ENCODE measurements at places on chromosomes 11 and 22. TPM values are rescaled to one million over a fixed set of nuclear protein-coding genes. Genes with fewer than 3 reads are reported as not detected.

LRRC56 gene
- polyA plus RNA-seq = 0.44 TPM

CFAP300 gene
- polyA plus RNA-seq = 2.2 TPM

DNA sequence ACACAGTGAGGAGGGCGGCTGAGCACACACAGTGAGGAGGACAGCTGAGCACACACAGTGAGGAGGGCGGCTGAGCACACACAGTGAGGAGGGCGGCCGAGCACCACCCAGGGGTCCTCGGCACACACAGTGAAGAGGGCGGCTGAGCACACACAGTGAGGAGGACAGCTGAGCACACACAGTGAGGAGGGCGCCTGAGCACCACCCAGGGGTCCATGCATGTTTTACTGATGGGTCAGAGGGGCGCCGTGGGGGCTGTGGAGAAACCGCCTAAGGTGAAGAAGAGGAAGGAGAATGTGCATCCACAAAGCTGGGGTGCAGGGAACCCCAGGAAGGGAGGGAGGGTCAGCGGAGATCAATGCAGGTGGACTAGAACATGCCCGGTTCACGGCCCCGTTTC is 461.8 kb downstream of the BRD1 start:
- DNase-seq = no peak
- H3K4me3 ChIP-seq = no peak overlapping the region
- H3K27me3 ChIP-seq = no peaks in the 10 kb centered on the region
- no peaks in the 10 kb centered on the region for H3K36me3 ChIP-seq
- no peaks in the 10 kb centered on the region for H3K4me1 ChIP-seq
- H3K27ac ChIP-seq = no peak overlapping the region

DNA sequence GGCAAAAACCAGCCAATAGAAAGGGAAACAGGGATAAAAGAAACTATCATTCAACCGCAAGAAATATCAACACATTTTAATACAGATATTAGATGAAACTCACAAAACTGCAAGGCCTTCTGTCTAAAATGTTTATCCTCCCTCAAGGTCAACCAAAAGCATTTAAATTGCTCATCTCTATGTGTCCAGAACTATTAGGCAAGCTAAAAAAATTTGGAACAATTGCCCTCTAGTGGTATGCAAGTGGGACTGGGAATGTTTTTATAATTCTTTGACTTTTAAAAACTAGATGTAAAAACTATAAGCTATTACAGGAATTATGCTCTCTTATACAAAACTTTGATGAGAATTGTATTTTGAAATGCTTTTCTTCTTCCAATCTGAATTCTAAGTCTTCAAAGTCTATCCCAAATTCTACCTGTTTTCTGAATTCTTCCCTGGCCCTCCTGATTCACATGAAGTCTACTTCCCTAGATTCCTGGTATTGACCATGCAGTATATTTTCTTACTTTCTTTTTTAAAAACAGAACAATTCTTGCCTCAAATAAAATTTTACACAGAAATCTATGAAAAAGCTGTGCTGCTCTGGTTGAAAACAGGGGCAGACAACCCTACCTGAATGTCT is 4.9 kb downstream of the CWC15 start:
- H3K27me3 ChIP-seq = no peaks in the 10 kb centered on the region
- H3K4me1 ChIP-seq = peaks cover 5% of the 10 kb centered on the region
- peaks cover 23% of the 10 kb centered on the region for H3K36me3 ChIP-seq

GRCh38 chr11:19924311-19924710 is 211.7 kb downstream of the NAV2 start:
- no peak for DNase-seq
- no peaks in the 10 kb centered on the region for H3K27me3 ChIP-seq
- H3K36me3 ChIP-seq = no peaks in the 10 kb centered on the region

DNA sequence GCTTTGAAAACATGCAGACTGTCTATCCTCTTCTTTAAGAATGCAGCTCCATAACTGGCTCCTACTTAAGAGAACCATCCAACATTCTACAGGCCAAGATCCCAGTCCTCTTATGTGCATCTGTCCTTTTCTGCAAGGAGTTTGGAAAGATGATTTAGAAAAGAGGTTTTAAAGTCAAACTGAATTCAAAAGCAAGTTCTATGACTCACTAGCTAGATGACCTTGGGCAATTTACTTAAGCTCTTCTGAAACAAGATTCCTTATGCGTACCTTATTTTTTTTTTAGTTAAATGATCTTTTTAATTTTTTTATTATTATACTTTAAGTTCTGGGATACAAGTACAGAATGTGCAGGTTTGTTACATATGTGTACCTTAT is 29.2 kb downstream of the GUCY1A2 start:
- H3K27ac ChIP-seq = no peak overlapping the region
- H3K27me3 ChIP-seq = no peaks in the 10 kb centered on the region
- no peaks in the 10 kb centered on the region for H3K4me1 ChIP-seq
- H3K36me3 ChIP-seq = no peaks in the 10 kb centered on the region
- H3K4me3 ChIP-seq = no peak overlapping the region
- no peak for DNase-seq

- H3K4me1 ChIP-seq = peaks cover 9% of the 10 kb centered on the region
- no peak overlapping the region for H3K27ac ChIP-seq
- no peaks in the 10 kb centered on the region for H3K27me3 ChIP-seq
- H3K36me3 ChIP-seq = peaks cover 23% of the 10 kb centered on the region
Measured at GRCh38 chr22:50567721-50568252, 5.1 kb upstream of the SYCE3 start.

DNA sequence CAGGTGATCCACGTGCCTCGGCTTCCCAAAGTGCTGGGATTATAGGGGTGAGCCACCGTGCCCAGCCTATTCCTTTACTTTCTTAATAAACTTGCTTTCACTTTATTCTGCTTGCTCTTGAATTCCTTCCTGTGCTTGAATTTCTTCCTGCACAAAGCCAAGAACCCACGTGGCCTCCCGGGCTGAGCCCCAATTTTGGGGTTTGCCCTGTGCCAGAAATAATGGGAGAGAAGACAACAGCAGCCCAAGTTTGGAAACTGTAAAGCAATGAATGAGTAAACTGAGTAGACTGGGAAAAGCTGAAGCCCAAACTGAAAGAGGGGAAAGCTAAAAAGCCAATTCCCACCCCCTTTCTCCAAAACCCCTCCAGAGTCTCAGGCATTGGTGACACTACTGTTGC is 136.4 kb downstream of the NECTIN1 start:
- no peaks in the 10 kb centered on the region for H3K36me3 ChIP-seq
- no peak overlapping the region for H3K27ac ChIP-seq

GRCh38 chr11:76700177-76701100 is 29.9 kb upstream of the LRRC32 start:
- H3K4me3 ChIP-seq = no peak overlapping the region
- H3K4me1 ChIP-seq = no peaks in the 10 kb centered on the region
- H3K36me3 ChIP-seq = no peaks in the 10 kb centered on the region
- no peak overlapping the region for H3K27ac ChIP-seq

DNA sequence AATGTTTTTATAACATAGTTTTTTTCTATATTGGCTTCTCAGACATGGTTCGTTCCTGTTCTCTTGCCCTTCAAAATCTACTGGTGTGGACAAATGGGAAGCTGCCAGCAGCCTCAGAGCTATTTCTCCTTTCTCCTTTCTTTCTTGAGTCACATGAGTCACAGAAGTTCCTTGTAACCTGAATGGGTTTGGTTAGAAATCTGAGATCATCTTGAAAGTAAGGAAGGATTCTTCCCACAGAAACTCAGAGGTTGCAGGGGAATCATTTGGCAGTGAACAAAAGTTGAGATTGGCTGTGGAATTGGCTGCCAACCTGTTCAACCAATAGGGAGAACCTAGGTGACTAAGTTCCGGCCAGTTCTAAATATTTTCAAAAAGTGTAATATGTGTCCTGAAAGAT is 12.5 kb downstream of the PLET1 start:
- no peaks in the 10 kb centered on the region for H3K36me3 ChIP-seq
- H3K27ac ChIP-seq = no peak overlapping the region
- DNase-seq = no peak
- H3K27me3 ChIP-seq = no peaks in the 10 kb centered on the region

DENND5A gene
- polyA plus RNA-seq = 44.6 TPM

SCO2 gene
- 4.3 TPM for polyA plus RNA-seq

NXPE4 gene
- polyA plus RNA-seq = not detected

DNA sequence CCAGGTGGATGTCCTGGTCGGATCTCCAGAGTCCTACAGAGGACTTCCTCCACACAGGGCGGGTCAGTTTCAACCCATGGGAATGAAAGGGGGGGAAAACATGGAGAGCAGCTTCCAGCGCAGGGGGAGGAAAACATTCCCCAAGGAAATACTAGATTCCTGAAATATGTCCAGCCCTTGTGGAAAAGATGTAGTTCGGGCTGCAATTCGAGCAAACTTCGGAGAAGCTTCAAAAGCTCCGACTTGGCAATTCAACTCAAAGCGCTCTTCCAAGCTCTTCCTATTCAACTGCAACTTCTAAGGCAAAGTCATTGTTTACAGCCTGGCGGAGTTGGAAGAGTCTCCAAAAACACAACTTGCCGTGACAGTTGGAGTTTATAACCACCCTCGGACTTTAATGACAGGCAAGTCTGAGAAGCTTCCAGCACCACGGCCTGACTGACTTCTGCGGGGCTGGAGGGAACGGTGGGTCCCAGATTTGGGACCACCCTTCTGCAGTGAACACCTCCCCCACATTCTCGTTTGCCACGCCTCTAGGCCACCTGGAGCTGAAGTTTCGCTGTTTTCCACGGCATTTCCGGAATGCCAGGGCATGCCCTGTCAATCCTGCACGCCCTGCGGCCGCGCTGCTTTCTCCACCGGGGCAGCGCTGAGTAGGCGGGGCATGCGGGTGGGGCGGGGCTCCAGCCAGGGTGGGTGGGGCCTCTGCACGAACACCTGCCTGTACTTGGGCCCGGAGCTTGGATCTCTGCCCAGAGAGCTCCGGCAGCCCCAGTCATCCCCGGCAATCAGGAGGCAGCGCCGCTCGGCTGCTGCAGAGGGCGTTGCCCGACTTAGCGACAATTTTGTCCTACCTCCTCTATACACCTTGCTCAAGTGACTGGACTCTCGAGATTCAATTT is 49.0 kb upstream of the BIRC3 start:
- peak overlapping the region; percentile 37 for H3K4me3 ChIP-seq
- no peaks in the 10 kb centered on the region for H3K27me3 ChIP-seq
- peak overlapping the region; percentile 88 for H3K27ac ChIP-seq
- peaks cover 32% of the 10 kb centered on the region for H3K4me1 ChIP-seq

YPEL4 gene
- not detected for polyA plus RNA-seq

GRCh38 chr11:84212468-84213390 is 926.6 kb upstream of the CCDC90B start:
- no peak for DNase-seq
- no peaks in the 10 kb centered on the region for H3K4me1 ChIP-seq
- H3K36me3 ChIP-seq = no peaks in the 10 kb centered on the region

GRCh38 chr11:112770487-112770886 is 190.7 kb upstream of the NCAM1 start:
- no peak for DNase-seq
- H3K27ac ChIP-seq = no peak overlapping the region
- H3K27me3 ChIP-seq = no peaks in the 10 kb centered on the region
- no peaks in the 10 kb centered on the region for H3K4me1 ChIP-seq

- no peak overlapping the region for H3K4me3 ChIP-seq
- H3K27me3 ChIP-seq = no peaks in the 10 kb centered on the region
- DNase-seq = no peak
- H3K4me1 ChIP-seq = peaks cover 4% of the 10 kb centered on the region
- no peaks in the 10 kb centered on the region for H3K36me3 ChIP-seq
Measured at GRCh38 chr11:128379587-128380580, 207.5 kb downstream of the ETS1 start.

- no peaks in the 10 kb centered on the region for H3K4me1 ChIP-seq
- no peaks in the 10 kb centered on the region for H3K27me3 ChIP-seq
- no peak overlapping the region for H3K27ac ChIP-seq
- no peak for DNase-seq
Measured at GRCh38 chr22:48147404-48147803, 1385.0 kb downstream of the TBC1D22A start.

ALDH3B2 gene
- polyA plus RNA-seq = 1.1 TPM

- H3K36me3 ChIP-seq = no peaks in the 10 kb centered on the region
- H3K27me3 ChIP-seq = no peaks in the 10 kb centered on the region
- no peak overlapping the region for H3K4me3 ChIP-seq
- DNase-seq = no peak
Measured at GRCh38 chr11:131533149-131533548, 162.7 kb downstream of the NTM start.

- H3K27ac ChIP-seq = no peak overlapping the region
- no peaks in the 10 kb centered on the region for H3K36me3 ChIP-seq
- H3K4me1 ChIP-seq = peaks cover 3% of the 10 kb centered on the region
- H3K27me3 ChIP-seq = no peaks in the 10 kb centered on the region
- H3K4me3 ChIP-seq = no peak overlapping the region
Measured at GRCh38 chr11:27196203-27196897, 155.7 kb downstream of the BBOX1 start.

PKP3 gene
- polyA plus RNA-seq = 245 TPM

- H3K4me3 ChIP-seq = no peak overlapping the region
- no peaks in the 10 kb centered on the region for H3K4me1 ChIP-seq
- H3K36me3 ChIP-seq = no peaks in the 10 kb centered on the region
- H3K27me3 ChIP-seq = no peaks in the 10 kb centered on the region
Measured at GRCh38 chr11:43419460-43419859, 60.7 kb downstream of the TTC17 start.

DNA sequence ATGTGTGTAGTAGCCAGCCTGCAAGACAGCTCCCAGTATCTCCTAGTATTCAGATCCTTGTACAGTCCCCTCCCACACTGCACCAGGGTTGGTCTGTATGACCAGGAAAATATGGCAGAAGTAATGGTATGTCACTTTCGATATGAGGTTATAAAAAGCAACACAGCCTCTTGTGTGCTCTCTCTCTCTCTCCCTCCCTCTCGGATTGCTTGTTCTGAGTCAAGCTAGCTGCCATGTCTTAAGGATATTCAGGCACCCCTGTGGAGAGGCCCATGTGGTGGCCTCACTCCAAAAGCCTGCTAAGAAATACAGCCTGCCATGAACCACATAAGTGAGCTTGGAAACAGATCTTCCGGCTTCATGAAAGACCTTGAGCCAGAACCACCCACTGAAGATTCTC is 25.4 kb downstream of the FXYD6 start:
- H3K4me1 ChIP-seq = no peaks in the 10 kb centered on the region
- H3K27me3 ChIP-seq = peaks cover 3% of the 10 kb centered on the region
- H3K27ac ChIP-seq = no peak overlapping the region
- H3K4me3 ChIP-seq = no peak overlapping the region
- DNase-seq = no peak

DNA sequence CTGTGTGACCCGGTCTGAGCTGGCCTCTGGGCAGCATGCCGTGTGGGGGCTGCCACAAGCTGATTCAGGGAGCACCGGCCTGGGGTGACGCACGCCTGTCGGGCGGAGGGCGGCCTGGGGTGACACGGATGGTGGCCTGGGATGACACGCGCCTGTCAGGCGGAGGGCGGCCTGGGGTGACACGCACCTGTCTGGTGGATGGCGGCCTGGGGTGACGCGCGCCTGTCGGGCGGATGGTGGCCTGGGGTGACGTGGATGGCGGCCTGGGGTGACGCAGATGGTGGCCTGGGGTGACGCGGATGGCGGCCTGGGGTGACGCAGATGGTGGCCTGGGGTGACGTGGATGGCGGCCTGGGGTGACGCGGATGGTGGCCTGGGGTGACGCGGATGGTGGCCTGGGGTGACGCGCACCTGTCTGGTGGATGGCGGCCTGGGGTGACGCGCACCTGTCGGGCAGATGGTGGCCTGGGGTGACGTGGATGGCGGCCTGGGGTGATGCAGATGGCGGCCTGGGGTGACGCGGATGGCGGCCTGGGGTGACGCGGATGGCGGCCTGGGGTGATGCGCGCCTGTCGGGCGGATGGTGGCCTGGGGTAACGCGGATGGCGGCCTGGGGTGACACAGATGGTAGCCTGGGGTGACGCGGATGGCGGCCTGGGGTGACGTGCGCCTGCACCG is 21.5 kb downstream of the PTDSS2 start:
- DNase-seq = no peak
- no peaks in the 10 kb centered on the region for H3K27me3 ChIP-seq
- no peaks in the 10 kb centered on the region for H3K4me1 ChIP-seq

Measured in keratinocyte (primary cell).